Ovary (tissue), 10 donors: ENCODE measurements at places on chromosomes 7 and 10.
A peak's percentile ranks its signal among the peaks of the same experiment; 100 is the strongest.

DNA sequence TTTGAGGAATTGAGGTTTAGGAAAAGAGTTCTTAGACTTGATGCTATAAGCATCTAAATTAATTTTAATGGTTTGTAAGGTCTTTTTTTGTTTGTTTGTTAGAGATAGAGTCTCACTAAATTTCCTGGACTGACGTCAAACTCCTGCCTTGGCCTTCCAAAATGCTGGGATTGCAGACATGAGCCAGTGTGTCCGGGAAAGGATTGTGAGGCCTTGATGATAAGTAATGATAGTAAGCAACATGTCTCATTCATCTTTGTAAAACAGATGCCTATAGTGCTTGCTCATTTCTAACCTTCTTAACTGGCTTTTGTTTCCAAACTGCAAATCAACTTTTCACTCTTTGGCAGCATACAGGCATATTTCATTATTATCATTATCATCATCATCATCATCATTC, 176.0 kb upstream of the KCND2 start:
- no peak for DNase-seq

- DNase-seq = no peak
These were observed 986 bp upstream of the FSCN3 start for GRCh38 chr7:127592550-127592949.

GRCh38 chr10:96829029-96829773, 2.9 kb upstream of the LCOR start:
- no peak for DNase-seq

- DNase-seq = peak; percentile 58
These were observed 55.4 kb upstream of the MKRN1 start for GRCh38 chr7:140534743-140535142.

- DNase-seq = no peak
These were observed 76.0 kb downstream of the SPDYE5 start for GRCh38 chr7:75567948-75568595.

DNA sequence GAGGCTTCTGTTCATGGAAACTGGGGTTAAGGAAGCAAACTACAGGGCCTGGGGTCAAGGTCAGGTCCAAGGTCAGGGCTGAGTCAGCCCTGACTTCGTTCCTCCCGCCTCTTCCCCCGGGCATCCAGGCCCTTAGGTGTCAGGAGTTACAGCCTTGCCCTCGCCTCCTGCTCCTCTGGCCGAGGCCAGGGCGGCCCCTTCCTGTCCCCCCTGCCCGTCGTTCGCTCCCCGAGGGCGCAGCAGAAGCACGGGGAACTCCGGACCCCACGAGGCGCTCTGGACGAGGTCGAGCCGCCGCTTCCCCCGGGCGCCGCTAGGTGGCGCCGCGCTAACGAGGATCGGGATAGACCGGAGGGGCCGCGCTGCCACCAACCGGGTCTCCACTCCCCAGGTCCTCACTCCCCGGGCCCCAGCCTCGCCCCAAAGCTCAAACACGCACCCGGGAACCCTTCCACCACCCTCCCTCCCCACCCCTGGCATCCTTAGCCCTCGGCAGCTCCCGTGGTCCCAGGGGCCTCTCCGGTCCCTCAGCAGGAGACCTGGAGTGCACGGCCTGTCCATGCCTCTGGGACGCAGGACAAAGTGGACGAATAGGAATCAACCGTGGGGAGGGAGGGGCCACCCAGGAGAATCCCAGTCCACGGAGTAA, 59.2 kb upstream of the MYL10 start:
- peak; percentile 84 for DNase-seq

GRCh38 chr10:80462981-80463741, 9.1 kb downstream of the TSPAN14 start:
- DNase-seq = no peak

DNA sequence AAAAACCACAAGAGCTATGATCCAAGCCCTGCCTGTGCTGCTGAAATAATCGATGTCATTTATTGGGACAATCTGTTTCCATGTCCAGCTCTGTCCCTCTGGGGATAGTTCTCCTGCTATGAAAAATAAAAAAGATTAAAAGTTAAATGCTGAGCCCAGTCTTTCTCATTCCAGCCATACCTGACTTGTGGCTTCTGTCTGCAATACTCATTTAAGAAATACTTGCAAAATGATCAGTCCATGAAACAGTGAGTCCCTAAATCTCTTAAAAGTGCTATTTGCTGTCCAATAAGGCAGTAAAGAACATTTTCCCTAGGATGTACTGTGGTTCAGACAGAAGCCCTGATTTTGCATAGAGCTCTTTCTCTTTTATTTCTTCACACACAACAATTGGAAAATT, 91.7 kb downstream of the SLC16A9 start:
- no peak for DNase-seq

- no peak for DNase-seq
These were observed 352.6 kb downstream of the GPR37 start for GRCh38 chr7:124413029-124413428.

DNA sequence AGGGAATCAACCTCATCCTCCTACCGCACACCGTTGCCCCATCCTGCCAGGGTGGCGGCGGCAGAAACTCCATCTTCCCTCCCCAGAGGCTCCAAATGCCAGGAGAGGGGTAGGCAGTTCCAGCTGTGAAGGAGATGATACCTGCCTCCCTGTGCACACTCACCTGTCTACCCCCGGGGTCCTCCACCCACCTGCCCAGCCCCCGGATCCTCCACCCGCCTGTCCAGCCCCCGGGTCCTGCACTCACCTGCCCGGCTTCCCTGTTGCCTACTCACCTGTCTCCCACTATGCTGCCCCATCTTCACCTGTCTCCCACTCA, 13.4 kb upstream of the DNAAF5 start:
- peak; percentile 35 for DNase-seq

DNA sequence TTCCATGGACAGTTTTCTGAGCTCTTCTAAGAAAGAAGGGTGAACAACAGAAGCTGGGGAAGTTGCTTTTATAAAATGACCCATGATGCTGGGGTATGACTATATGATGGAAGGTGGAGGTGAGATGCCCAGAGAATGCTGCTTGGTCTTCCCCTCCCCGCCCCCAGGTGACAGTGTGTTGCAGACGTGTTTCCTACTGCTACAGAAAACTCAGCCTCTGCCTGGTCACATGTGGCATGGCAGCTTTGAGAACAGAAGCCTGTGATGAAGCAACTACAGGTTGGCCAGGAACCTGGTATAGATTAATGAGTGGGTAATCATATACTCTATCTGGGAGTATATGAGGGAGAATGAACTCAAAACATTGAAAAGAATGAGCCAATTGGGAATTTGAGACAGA, 67.1 kb downstream of the MTURN start:
- DNase-seq = no peak

DNA sequence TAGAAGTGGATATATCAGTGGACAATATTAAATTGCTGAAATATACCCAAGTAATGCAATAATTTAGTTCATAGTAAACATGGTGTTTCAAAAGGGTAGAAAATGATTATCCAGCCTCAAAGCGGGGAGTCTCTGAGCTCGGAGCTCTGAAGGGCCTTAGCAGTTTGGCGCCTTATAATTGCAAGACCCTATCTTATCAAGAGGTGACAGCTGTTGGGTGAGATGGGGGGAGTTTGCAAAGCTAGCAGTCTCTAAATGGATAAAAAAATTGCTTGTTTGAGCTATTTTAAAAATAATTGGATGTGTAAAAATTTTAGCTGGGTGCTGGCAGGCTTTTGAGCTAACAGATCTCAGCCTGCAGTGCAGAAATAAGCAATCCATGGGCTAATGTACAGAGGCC, 219.2 kb downstream of the CCSER2 start:
- no peak for DNase-seq

DNA sequence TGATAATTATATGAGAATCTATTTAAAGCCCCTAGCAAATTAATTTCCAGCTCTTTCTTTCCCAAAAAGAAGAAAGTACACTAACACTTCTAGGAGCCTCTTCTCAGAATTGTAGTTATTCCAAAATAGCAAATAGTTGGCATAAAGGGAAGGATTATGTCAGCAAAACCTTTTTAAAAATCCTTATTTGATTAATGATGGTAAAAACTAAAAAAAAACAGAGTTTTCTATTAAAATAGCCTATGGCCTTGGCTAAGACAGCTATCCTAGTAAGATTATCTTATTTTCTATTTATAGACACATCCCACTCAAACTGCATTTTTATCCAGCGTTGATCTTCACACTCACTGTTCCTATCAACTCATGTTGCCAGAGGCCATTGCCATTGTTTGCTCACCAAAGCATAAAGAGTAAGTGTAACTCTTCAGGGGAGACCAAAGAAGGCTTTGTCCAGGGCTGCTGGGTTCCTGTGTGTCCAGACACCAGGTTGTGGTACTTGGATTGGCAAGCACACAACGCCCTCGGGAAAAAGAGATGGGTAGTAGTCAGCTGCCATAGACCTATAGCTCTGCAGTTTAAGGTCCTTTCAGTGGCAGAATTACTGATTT, 31.5 kb downstream of the ACTA2 start:
- no peak for DNase-seq

DNA sequence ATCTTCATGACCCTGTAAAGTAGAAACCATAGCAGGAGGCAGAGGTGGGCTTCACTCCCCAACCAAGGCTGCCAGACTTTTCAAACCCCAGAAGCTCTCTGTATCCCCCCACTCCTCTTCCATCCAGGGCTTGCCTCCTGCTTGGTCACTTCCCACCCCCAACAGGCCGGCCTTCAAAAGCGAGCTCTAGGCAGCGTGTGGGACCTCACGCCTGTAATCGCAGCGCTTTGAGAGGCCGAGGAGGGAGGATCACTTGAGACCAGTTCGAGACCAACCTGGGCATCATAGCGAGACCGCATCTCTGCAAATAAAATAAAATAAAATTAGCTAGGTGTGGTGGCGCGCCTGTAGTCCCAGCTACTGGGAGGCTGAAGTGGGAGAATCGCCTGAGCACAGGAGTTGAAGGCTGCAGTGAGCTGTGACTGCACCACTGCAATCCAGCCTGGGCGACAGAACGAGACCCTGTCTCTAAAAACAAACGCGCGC, 743 bp upstream of the POR start:
- peak; percentile 56 for DNase-seq

- DNase-seq = no peak
These were observed 743.0 kb downstream of the NRG3 start for GRCh38 chr10:82618007-82618406.

GRCh38 chr7:2483494-2483893, 7.3 kb upstream of the GRIFIN start:
- DNase-seq = no peak

DNA sequence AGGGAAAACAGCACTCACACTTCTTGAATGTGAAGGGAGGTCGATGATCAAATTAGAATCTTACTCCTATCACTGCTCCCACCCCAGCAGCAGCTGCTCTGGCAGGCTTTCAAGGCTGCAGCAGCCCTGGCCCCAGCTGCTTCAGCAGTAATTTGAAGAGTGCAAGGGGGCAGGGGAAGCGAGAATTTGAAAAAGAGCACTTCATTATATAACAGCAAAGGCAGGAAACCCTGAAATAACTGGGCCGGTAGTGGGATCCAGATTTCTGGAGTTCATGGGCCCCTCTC, 44.9 kb downstream of the MYPN start:
- DNase-seq = peak; percentile 49
